ENCODE measurements at places on chromosomes 4 and X.
A peak's percentile ranks its signal among the peaks of the same experiment; 100 is the strongest.

- DNase-seq = no peak
Observed at GRCh38 chr4:79050541-79050880, 111.3 kb upstream of the PAQR3 start.

GRCh38 chr4:151169900-151170299, 70.5 kb downstream of the RPS3A start:
- peak; percentile 65 for DNase-seq

GRCh38 chrX:1164322-1165288, 47.8 kb downstream of the CRLF2 start:
- DNase-seq = no peak

GRCh38 chrX:32877592-32877991, 333.8 kb downstream of the DMD start:
- no peak for DNase-seq

DNA sequence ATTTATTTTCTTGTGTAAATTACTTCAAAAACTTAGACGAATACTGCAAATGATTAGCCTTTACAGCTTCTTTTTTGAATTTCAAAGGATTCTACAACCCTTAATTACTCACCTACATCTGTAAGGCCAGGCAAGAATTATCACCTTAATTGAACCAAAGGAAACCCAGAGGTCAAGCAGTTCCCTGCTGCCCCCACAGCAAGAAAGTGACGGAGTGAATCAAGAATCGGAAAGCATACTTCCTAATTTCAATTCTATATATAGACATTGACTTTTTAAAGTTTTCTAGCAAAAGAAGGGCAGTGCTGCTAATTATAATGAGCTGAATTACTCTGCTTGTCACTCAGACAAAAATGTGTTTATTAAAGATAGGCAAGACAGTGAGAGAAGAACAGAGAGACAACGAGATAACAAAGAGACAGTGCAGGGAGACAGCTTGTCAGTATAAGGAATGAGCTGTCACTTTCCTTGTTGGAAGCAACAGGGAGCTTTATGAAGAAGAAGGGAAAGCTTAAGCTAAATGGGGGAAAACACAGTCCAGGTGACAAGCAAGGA, 47.5 kb upstream of the SPANXN4 start:
- DNase-seq = no peak

DNA sequence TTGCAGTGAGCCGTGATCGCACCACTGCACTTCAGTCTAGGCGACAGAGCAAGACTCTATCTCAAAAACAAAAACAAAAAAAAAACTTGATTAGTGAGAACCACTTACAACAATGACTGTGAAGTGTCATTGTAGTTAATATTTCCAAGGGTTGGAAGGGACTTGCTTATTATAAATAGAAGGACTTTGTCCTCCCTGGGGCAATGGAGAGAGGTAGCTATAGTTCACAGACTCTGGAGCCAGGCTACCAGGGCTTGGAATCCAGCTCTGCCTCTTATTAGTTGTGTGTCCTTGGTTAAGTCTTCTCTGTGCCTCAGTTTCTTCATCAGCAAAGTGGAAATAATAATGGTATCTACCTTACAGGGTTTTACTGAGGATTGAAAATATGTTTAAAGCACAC, 51.6 kb downstream of the TMEM150C start:
- DNase-seq = no peak

DNA sequence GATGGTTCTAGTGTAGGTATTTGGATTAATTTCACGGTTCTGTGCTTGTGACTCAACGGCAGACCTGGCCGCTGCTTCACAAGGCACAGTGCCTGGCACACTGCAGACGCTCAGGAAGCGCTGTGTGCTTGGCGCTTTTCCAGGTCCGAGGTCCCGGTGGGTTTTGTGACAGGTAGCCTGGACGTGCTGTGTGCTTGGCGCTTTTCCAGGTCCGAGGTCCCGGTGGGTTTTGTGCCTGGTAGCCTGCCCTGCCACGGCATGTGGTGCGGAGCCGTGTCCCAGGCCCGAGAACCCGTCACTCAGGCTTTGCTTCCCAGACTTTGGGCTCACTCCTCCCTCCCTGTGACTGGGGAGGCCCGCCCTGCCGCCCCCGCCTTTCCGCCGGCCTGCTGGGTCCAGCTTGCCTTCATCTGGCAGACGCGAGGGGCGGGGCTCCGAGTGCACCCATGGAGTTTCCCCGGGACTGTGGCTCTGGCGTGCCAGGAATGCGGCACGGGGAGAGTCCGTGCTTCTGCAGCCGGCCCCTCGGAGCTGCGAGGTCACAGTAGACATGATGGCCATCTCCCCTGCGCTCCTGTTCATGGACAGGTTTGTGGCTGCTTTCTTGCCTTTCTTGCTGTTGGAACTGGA, 44.2 kb downstream of the TBC1D14 start:
- DNase-seq = peak; percentile 69

GRCh38 chr4:136484996-136485395, 1047.3 kb downstream of the PCDH18 start:
- no peak for DNase-seq

Data from AG10803 (cell line).